ENCODE measurements at places on chromosomes 4 and X. TPM values are rescaled to one million over a fixed set of nuclear protein-coding genes. Genes with fewer than 3 reads are reported as not detected.

DNA sequence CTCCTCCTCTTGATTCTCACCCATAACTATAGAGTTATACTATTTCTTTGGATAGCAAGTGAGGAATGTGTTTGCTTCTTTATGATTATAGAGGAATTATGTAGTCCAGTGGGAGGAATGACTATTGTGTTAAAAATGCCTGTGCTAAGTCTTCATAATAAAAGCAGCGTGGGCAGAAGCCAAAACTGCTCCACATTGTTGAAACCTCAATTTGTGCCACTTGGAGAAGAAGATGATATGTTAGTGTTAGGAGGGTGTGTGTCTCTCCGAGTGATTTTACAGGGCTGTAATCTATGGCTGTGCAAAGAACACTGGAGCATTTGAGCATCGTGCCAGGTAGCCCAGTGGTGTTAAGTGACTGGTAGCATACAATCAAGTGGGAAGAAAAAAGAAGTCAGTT lies 74.3 kb downstream of the FRAS1 start:
- DNase-seq, result no peak

GRCh38 chrX:77174680-77175519 lies 272.3 kb upstream of the FGF16 start:
- no peak for DNase-seq

DNA sequence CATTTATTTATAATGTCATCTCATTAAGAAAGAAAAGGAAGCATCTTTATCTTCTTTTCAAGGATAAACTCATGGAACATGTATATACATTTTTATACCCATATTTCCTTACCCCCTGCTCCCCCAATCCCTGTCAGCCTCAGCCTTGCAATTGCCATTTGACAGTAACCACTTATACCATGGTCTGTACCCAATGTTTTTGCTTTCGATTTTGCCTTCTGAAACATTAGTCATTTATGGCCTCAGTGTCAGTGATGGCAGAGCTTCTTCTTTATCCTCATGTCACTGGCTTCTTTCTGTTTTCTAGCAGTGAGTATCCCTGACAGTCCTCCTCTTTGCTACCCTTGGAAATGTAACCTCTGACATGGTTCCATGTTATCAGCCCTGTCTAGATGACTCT lies 228.4 kb downstream of the SPRY1 start:
- no peak for DNase-seq

DNA sequence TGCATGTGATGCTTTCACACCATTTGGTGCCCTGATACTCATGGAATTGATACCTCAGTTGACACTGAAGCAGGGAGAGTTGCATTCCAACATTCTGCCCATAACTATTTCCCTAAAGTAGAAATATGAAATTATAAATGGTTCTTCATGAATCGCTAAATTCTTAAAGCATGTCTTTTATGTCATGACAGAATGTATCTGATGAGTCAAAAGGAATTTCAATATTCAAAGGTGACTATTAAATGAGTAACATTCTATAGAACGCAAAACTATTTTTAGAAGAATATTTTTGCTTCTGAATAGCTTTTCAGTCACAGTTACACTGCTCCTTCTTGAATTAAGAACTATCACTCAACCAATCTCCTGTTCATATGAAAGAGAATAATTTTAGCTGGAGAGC lies 152.8 kb downstream of the ADGRA3 start:
- DNase-seq, result no peak

DNA sequence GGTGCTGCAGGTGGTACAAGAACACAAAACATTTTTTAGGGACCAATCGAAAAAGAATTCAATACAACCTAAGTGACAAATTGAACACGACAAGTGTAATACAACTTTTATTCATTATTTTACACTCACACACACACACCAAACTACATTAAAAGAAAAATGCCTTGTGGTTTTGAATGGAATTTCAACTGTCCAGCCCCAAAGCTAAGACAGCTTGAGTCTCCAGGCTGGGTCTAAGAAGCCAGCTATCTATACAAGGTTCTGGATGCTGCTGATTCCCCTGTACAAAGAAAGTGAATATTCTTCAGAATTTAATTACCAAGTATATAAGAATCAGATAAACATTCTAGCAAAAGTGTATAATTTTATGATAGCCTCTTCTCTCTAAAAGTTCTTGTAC lies 118.2 kb downstream of the PPP3CA start:
- no peak for DNase-seq

GRCh38 chr4:146222313-146222712 lies 8.0 kb downstream of the REELD1 start:
- no peak for DNase-seq

DNA sequence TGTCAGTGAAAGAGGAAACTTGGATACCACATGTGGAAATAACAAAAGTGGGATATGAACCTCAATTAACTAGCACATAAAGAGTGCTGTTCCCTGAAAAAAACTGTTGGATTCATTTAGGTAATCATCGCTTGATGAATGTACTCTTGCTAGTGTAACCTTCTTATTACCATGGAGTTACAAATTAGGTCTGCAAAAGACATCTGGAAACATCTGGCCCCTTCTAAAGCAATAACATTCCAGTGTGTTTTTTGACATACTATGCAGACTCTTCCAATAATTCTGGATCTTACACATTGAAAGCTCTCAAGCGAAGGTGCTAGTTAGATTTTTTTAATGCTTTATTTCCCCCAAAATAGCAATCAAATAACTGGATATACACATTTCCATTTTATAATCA lies 134.6 kb downstream of the ATP10D start:
- DNase-seq, result no peak

GRCh38 chr4:3679071-3679825 lies 86.9 kb upstream of the ADRA2C start:
- DNase-seq, result no peak

DNA sequence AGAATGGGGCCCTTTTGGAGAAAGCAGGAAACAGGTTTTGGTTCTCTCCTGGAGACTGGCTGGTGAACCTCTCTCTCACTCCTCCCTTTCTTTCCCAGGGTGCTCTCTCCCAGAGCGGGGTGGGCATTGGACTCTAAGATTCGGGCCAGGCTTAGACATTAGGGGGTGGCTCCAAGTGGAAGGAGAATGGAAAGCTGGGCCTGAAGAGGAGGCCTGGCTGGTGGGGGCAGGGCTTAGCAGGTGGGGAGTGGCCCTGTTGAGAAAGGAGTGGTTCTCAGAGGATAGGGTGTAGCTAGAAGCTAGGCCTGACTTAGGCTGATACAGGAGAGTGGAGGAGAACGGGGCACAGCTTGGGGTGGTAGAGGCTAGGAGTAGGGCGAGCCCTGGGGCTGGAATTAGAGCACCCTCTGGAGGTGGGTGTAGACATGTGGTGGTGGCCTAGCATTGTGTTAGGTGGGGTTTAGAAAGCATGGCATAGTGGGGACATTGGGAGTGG lies 5.7 kb downstream of the PLP2 start:
- no peak for DNase-seq

DNA sequence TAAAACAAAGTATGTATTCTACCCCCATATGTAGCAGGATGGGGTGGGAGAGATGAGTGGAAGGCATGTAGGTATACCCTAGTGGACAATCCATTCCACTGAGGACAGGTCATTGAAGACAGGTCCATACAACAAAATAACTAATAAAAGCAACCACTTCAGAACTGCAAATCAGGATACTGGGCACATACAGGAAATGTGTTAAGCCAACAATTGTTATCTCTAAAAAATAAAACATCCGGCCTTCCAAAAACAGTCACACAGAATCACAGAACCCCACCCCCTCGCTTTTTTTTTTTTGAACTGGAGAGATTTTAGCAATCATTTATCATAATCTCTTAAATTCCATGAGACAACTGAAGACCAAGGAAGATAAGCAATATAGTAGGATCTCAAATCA lies 112.9 kb downstream of the FRYL start:
- no peak for DNase-seq

DNA sequence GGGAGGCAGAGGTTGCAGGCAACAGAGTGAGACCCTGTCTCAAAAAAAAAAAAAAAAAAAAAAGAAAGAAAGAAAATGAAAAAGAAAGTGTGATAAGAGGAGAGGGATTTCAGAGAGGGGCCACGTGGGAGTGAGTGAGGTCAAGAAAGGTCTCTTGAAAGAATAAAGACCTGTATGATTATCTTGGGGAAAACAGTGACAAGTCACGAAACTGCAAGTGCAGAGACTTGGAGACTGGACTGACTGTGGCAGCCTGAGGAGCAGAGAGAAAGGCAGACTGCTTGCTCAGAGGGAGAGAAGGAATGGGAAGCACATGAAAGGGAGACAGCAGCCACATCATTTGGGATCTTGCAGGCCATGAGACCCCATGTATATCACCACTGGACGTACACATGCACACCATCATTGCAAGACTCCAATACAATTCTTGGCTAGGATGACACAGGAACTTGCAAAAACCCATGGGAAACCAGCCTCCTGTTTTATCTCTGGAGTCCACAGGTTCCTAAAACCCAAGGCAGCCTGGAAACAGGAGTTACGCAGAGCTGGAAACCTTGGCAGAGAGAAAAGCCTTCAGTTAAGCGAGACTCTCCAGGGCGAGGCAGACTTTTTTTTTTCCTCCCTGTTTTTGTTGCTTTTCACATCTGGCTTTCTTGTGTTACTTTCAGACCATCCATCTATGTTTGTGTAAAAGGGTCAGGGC lies 207.0 kb upstream of the TBL1X start:
- DNase-seq, result no peak

DNA sequence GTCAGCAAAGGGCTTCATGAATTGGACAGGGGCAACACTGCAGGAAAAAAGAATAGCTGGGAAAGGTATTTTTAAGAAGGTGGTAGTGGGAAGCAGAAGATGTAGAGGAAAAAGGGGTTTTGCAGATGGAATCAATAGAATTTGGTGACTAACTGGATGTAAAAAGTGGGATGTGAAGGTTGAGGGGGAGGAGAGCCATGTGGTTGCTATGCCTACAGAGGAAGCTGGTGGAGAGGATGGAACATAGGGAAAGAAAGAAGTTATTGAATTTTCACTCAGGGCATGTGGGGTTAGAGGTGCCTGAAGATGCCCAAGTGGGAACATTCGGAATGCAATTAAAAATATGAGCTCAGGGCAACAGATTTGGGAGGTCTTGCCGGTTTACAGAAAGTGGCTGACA lies 33.0 kb downstream of the REELD1 start:
- DNase-seq, result no peak

- no peak for DNase-seq
These were observed 31.8 kb upstream of the C4orf50 start for GRCh38 chr4:6049985-6050384.

- DNase-seq, result no peak
These were observed 10.3 kb upstream of the SMIM14 start for GRCh38 chr4:39648827-39649558.

- DNase-seq, result no peak
These were observed 79.0 kb downstream of the PDGFRA start for GRCh38 chr4:54308110-54308509.

DNA sequence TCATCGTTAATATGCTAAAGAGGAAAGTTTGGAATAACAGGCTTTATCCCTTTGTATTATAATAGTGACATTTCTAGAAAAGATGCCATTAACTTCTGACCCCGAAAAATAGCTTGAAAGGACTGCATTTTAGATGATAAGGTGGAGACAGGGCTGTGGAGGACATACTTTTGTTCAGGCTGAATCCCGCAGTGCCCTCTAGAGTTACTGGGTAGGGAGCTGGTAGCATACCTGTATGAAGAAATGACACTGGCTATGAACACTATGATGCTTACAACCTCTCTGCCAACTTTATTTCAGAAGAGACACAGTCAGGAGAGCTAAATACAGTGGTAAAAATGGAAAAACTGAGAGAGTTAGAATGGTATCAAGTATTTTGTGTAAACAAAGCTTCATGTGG lies 8.1 kb downstream of the IL1RAPL1 start:
- DNase-seq, result no peak

DNA sequence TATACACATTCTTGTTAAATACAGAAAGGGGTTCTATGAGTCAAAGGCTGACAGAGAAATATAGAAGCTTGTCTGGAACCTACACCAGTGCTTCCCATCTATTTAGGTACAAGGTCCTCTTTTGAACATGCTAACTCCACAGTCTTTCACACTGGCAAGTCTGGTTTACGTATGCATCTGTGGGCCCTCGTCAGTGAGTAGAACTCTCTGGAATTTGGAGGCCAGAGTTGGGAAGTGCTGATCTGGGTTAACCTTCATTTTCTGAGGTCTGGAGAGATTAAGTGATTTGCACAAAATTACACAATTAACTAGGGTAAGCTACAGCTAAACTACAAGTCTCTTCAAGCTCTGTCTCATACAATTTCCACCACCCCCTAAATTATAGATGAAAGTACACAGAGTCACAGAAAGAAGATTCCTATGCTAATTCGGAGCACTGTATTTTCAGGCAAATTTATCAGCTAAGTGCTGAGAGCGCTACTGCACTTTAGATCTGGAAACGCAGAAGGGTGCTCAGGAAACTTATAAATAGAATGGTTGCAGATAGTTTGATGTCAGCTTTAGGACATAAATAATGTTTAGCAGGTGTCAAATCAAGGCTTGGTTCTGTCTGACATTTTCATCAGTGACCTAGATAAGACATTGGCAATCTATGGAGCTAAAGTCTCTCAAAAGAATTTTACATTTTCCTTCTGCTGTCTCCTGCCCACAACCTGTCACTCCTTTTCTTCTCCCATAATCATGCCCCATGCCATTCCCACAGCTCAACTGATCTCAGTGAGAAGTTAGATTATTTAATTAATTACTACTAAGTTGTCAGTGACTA lies 43.0 kb upstream of the PDLIM5 start:
- DNase-seq, result no peak

- peak; percentile 18 for DNase-seq
These were observed 46.6 kb upstream of the HS6ST2 start for GRCh38 chrX:133005042-133005441.

DNA sequence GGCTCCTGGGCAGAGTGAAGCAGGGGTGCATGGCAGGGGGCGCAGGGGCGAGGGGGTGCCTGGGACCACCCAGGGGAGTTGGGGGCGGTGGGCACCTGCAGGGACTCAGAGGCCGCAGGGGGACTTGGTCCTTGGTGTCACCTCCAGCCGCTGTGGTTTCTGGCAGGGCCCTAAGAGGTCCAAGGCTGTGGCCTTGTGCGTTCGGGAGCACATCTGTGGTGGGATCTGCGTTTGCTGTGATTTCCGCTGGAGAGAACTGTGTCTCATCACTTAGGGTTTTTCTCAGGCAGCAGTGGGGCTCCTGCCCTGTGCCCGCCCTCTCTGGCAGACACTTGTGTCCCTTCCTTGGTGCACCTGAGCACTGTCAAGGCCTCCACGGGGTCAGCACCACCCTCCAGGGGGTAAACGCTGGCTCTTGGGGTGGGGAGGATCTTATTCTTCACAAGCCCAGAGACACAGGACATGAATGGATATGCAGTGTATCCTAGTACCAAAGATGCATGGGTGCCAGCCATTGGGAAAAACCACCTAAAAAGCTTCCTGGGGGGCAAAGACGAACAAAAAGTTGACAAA lies 66.5 kb downstream of the ACOX3 start:
- DNase-seq, result no peak

GRCh38 chr4:8637456-8637984 lies 45.0 kb downstream of the CPZ start:
- no peak for DNase-seq

GRCh38 chr4:43457866-43458265 lies 565.4 kb downstream of the GRXCR1 start:
- no peak for DNase-seq

DSPP gene
- not detected for total RNA-seq

ZC4H2 gene
- total RNA-seq, result 41.7 TPM

EDNRA gene
- 6.9 TPM for total RNA-seq

SEPTIN6 gene
- 44.2 TPM for total RNA-seq

SPATA4 gene
- total RNA-seq, result not detected

FSTL5 gene
- 6.3 TPM for total RNA-seq

ZGRF1 gene
- total RNA-seq, result 36.0 TPM

PROM1 gene
- 60.8 TPM for total RNA-seq

FATE1 gene
- not detected for total RNA-seq

GRIA2 gene
- 2.9 TPM for total RNA-seq

S100G gene
- total RNA-seq, result not detected
